Naive thymus-derived CD4-positive, alpha-beta T cell (primary cell): ENCODE measurements at places on chromosomes 7 and 10. TPM values are rescaled to one million over a fixed set of nuclear protein-coding genes. Genes with fewer than 3 reads are reported as not detected.
A peak's percentile ranks its signal among the peaks of the same experiment; 100 is the strongest.

The VPS37D gene
- total RNA-seq = not detected

The ATOH7 gene
- not detected for total RNA-seq

The CCDC146 gene
- 13.0 TPM for total RNA-seq

The OGDHL gene
- not detected for total RNA-seq

The GBF1 gene
- total RNA-seq = 37.8 TPM

The TPK1 gene
- 29.8 TPM for total RNA-seq

GRCh38 chr10:49138361-49138891, 4.6 kb upstream of the FAM170B start:
- H3K27ac ChIP-seq = no peak overlapping the region
- no peaks in the 10 kb centered on the region for H3K36me3 ChIP-seq
- DNase-seq = no peak
- H3K27me3 ChIP-seq = no peaks in the 10 kb centered on the region
- H3K4me3 ChIP-seq = no peak overlapping the region

DNA sequence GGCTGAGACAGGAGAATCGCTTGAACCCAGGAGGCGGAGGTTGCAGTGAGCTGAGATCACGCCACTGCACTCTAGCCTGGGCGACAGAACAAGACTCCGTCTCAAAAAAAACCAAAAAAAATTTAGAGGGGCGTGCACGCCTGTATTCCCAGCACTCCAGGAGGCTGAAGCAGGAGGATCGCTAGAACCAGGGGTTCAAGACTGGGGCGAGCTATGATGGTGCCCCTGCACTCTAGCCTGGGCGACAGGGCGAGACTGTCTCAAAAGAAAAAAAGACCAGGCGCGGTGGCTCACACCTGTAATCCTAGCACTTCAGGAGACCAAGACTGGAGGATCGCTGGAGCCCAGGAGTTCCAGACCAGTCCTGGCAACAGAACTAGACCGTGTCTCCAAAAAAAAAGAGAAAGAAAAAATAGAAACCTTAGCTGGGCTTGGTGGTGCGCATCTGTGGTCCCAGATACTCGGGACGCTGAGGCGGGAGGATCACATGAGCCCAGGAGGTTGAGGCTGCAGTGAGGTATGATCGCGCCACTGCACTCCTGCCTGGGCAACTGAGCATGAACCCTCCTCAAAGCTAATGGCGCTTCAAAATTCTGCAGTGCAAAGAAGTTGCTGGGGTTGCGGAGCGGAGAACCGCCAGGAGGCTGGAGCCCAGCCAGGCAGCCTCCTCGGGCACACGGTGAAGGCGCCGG, 382 bp upstream of the MBLAC1 start:
- H3K27ac ChIP-seq = peak overlapping the region; percentile 98
- H3K4me3 ChIP-seq = peak overlapping the region; percentile 99
- H3K27me3 ChIP-seq = no peaks in the 10 kb centered on the region

- H3K27ac ChIP-seq = no peak overlapping the region
- H3K27me3 ChIP-seq = no peaks in the 10 kb centered on the region
- H3K36me3 ChIP-seq = peaks cover 46% of the 10 kb centered on the region
- H3K4me3 ChIP-seq = no peak overlapping the region
Observed at GRCh38 chr7:5232485-5232837, 42.4 kb downstream of the WIPI2 start.

- H3K4me1 ChIP-seq = no peaks in the 10 kb centered on the region
- H3K4me3 ChIP-seq = no peak overlapping the region
Observed at GRCh38 chr10:126256864-126257263, 131.4 kb downstream of the ADAM12 start.

GRCh38 chr10:33722067-33722466, 387.6 kb upstream of the NRP1 start:
- no peak for DNase-seq
- H3K36me3 ChIP-seq = no peaks in the 10 kb centered on the region
- H3K27ac ChIP-seq = no peak overlapping the region
- no peaks in the 10 kb centered on the region for H3K4me1 ChIP-seq
- H3K27me3 ChIP-seq = no peaks in the 10 kb centered on the region
- H3K4me3 ChIP-seq = no peak overlapping the region

DNA sequence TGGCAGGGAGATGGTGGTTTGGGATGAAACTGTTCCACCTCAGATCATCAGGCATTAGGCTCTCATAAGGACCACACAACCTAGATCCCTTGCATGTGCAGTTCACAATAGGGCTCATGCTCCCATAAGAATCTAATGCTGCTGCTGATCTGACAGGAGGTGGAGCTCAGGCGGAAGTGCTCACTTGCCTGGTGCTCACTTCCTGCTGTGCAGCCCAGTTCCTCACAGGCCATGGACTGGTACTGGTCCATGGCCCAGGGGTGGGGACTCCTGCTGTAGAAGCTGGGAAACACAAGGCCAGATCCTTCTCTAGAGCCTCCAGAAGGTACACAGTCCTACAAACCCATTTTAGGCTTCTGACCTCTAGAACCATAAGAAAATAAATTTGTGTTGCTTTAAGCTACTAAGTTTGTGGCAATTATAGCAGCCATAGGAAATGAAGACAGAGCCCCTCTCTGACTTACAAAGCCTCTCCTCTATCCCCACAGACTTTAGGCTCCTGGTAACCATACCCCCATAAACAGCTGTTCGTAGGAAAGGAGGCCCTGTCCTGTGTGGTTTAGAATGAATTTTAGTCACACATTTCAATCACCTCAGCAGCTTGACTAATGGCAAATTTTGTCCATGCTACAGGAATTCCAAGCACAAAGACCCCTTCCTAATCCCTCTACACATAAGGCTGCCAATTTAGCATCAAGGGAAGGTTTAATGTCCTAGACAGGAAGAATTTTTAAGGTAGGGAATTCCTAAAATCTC, 206.1 kb upstream of the PHYHIPL start:
- no peaks in the 10 kb centered on the region for H3K27me3 ChIP-seq
- H3K4me3 ChIP-seq = no peak overlapping the region
- no peak overlapping the region for H3K27ac ChIP-seq
- DNase-seq = no peak

GRCh38 chr7:100951172-100951571, 1.8 kb downstream of the MUC3A start:
- no peaks in the 10 kb centered on the region for H3K4me1 ChIP-seq
- no peaks in the 10 kb centered on the region for H3K27me3 ChIP-seq
- no peaks in the 10 kb centered on the region for H3K36me3 ChIP-seq
- H3K4me3 ChIP-seq = no peak overlapping the region
- no peak for DNase-seq

DNA sequence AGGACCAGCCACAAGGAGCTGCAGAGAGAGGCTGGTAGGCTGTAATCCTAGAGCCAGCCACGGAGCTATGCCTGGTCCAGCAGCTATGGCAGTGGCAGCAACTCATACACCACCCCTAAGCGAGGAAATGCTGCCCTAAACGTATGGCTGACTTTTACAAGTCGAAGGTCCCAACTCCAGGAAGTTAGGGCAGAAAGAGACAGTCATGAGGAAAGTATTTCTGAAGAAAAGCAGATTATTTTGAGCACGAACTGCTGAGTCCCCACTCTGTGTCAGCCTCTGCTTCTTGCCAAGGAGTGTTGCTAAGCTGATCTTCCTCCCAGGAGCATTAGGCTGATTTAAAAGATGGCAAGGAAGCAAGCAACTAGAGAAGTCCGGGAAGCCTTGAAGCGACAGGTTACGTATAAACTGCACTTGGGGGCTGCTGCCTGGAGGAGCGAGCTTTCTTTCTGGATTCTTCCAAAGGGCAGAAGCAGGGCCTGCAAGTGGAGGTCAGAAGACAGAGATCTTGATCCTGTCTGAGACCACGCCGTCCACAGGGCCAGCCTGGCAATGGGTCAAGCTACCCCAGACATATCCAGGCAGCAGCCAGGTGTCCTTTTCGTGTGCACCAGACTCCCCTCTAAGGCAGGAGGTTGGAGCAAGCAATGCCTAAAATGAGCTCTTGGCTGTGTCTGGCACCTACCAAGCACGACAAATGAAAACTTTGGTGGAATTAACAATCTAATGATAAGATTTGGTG, 39.4 kb downstream of the PLXNA4 start:
- H3K4me3 ChIP-seq = no peak overlapping the region
- no peak for DNase-seq
- no peaks in the 10 kb centered on the region for H3K27me3 ChIP-seq
- no peaks in the 10 kb centered on the region for H3K36me3 ChIP-seq
- no peak overlapping the region for H3K27ac ChIP-seq

GRCh38 chr10:95509251-95509650, 51.9 kb downstream of the SORBS1 start:
- no peaks in the 10 kb centered on the region for H3K4me1 ChIP-seq
- H3K36me3 ChIP-seq = no peaks in the 10 kb centered on the region
- H3K27ac ChIP-seq = no peak overlapping the region
- H3K27me3 ChIP-seq = no peaks in the 10 kb centered on the region
- H3K4me3 ChIP-seq = no peak overlapping the region

DNA sequence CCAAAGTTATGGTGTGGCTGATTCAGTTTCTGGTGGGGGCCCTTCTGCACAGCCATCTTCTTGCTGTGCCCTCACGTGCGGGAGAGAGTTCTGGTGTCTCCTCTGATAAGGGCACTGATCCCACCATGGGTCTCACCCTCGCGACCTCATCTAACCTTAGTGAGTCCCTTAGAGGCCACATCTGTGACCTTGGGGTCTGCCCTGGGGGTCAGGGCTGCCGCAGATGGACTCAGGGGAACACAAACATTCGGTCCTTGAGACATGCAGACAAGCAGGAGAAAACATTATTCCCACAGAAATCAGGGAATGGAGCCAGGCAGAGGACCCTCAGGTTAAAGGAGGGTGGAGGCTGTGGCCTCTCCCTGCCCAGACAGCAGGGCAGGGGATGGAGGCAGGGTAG, 177.9 kb downstream of the DNAJB6 start:
- no peak overlapping the region for H3K27ac ChIP-seq
- H3K27me3 ChIP-seq = no peaks in the 10 kb centered on the region
- no peak overlapping the region for H3K4me3 ChIP-seq

DNA sequence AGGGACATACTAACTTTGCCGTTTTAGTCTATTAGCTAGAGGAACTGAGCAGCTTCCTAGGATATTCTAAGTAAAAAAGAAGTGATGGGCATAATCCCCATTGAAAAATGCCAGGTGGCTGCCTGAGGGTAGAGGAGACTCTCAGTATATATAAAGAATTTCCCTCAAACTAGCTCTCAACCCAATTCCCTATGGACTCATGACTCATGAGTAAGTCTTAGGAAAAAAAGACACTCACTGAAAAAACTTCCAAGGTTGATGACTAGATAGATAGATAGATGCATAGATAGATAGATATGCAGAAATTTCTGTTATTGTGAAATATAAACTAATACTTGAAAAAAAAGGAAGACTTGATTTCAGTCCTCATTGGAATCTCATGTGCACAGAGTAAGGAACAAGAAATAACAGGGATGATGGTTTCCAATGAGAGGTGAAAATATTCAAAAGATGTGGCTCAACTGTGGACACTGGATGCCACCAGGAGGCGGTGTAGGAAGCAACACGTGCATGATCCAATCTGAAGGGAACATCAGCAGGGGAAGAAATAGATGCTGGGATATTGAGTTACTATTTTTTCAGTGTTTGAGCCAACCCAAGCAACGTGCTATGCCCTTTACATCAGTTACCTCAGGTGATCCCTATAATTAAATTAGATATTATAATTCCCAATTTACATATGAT, 711.0 kb upstream of the LRRTM3 start:
- DNase-seq = no peak
- H3K27me3 ChIP-seq = no peaks in the 10 kb centered on the region
- H3K27ac ChIP-seq = no peak overlapping the region
- no peaks in the 10 kb centered on the region for H3K4me1 ChIP-seq
- H3K4me3 ChIP-seq = no peak overlapping the region
- no peaks in the 10 kb centered on the region for H3K36me3 ChIP-seq

- H3K4me3 ChIP-seq = peak overlapping the region; percentile 22
- H3K4me1 ChIP-seq = peaks cover 29% of the 10 kb centered on the region
- no peak for DNase-seq
Observed at GRCh38 chr10:11407939-11408338, 203.5 kb downstream of the USP6NL start.

GRCh38 chr7:40916813-40917212, 782.0 kb downstream of the SUGCT start:
- no peaks in the 10 kb centered on the region for H3K27me3 ChIP-seq
- H3K36me3 ChIP-seq = no peaks in the 10 kb centered on the region
- H3K27ac ChIP-seq = no peak overlapping the region
- no peak for DNase-seq
- H3K4me3 ChIP-seq = no peak overlapping the region

- H3K27me3 ChIP-seq = no peaks in the 10 kb centered on the region
- no peak for DNase-seq
- H3K27ac ChIP-seq = no peak overlapping the region
- H3K4me1 ChIP-seq = no peaks in the 10 kb centered on the region
- H3K4me3 ChIP-seq = no peak overlapping the region
Observed at GRCh38 chr10:112159469-112159868, 24.1 kb downstream of the GPAM start.

- H3K4me1 ChIP-seq = no peaks in the 10 kb centered on the region
- H3K4me3 ChIP-seq = no peak overlapping the region
- no peaks in the 10 kb centered on the region for H3K36me3 ChIP-seq
- no peaks in the 10 kb centered on the region for H3K27me3 ChIP-seq
- no peak for DNase-seq
Observed at GRCh38 chr10:124083740-124084397, 9.5 kb downstream of the CHST15 start.

GRCh38 chr7:130141161-130141883, 63.9 kb downstream of the TMEM209 start:
- peaks cover 13% of the 10 kb centered on the region for H3K4me1 ChIP-seq
- H3K27me3 ChIP-seq = no peaks in the 10 kb centered on the region
- H3K4me3 ChIP-seq = peak overlapping the region; percentile 79
- H3K27ac ChIP-seq = peak overlapping the region; percentile 87
- peak; percentile 48 for DNase-seq
- H3K36me3 ChIP-seq = peaks cover 8% of the 10 kb centered on the region

- H3K4me1 ChIP-seq = no peaks in the 10 kb centered on the region
- no peaks in the 10 kb centered on the region for H3K36me3 ChIP-seq
- H3K27me3 ChIP-seq = no peaks in the 10 kb centered on the region
- DNase-seq = no peak
Observed at GRCh38 chr7:3150027-3150426, 106.4 kb upstream of the CARD11 start.

DNA sequence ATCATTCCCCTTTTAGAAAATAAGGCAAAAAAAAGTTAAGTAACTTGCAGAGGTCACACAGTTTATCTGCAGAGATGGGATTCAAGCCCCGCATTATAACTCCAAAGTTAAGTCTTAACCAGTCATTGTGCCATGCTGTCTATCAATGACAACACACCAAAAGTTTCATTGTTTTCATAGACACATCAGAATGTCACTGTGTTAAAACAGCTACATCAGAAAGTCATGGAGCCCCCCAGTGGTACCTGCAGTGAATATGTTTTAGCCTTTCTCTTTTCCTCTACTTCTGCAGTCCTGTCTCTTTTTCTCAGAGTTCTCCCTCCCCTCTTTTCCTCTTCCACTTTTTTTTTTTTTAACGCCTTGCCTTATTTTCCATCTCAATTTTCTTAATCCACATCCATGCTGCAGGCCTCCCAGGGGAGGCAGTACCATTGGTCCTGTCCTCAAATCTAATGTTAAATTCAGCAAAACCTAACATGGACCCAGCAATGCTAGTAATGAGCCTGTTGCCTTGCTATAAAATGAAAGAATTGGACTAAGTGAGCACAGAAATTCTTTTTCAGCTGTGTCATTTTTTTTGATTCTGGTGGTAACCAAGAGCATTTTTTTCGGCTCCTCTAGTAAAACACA, 3.8 kb upstream of the NRCAM start:
- peak; percentile 24 for DNase-seq
- H3K4me3 ChIP-seq = no peak overlapping the region
- H3K27me3 ChIP-seq = no peaks in the 10 kb centered on the region
- no peaks in the 10 kb centered on the region for H3K36me3 ChIP-seq

GRCh38 chr10:131775833-131776232, 125.0 kb upstream of the PPP2R2D start:
- H3K27ac ChIP-seq = no peak overlapping the region
- no peak for DNase-seq
- H3K36me3 ChIP-seq = no peaks in the 10 kb centered on the region
- H3K4me3 ChIP-seq = no peak overlapping the region
- no peaks in the 10 kb centered on the region for H3K4me1 ChIP-seq
